CD4-positive, alpha-beta T cell treated with Interleukin-15 for 1 hour (primary cell): ENCODE measurements at places on chromosomes 5 and 9.
A peak's percentile ranks its signal among the peaks of the same experiment; 100 is the strongest.

DNA sequence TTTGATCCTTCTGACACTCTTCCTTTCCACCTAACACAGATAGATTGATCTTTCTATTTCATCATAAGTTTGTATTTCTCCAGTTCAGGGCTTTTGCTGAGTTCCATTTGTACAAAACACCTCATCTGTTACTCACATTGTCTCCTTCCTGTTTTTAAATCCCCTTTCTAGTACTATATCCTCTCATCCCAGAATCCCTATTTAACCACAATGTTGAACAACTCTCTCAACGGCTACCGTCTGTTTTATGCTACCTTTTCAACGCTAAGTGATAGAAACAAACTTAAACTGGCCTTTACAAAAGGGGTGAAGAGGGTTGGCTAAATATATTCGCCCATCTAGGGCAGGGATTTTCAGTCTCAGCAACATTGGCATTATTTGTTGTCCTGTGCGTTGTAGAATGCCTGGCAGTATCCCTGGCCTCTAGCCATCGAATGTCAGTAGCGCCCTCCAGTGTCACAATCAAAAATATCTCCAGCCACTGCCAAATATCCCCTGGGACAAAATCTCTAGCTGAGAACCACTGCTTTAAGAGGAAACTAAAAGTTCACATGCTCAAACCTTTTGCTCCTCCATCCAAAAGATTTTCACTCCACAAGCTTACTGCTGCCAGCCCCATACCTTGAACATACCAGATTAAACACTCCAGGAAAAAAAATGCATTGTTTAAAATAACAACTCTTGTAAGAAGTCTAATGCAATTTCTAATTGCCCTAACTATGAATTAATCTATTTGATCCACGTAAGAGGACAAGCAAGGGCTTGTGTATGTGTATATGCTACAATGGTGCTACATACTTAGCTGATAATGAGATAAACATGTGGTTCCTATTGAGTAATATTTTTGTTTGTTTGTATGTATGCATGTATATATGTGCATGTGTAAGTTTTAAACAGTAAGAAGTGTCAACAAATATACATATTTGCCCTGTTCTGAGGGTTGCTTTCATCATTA is 344.0 kb downstream of the PTPRD start:
- DNase-seq: no peak

- no peak for DNase-seq
Observed at GRCh38 chr5:97365918-97366317, 182.9 kb upstream of the RIOK2 start.

GRCh38 chr5:137604348-137605095 is 105.4 kb upstream of the SPOCK1 start:
- no peak for DNase-seq

- no peak for DNase-seq
Observed at GRCh38 chr5:159403906-159404681, 73.8 kb upstream of the IL12B start.

- DNase-seq: no peak
Observed at GRCh38 chr5:69136293-69136692, 30.7 kb upstream of the CCNB1 start.

- no peak for DNase-seq
Observed at GRCh38 chr5:8726383-8727036, 819.4 kb downstream of the SEMA5A start.

GRCh38 chr9:35736201-35736633 is 3.8 kb downstream of the CREB3 start:
- DNase-seq: peak; percentile 73
